T-cell (primary cell): ENCODE measurements at places on chromosomes 7 and 10.
A peak's percentile ranks its signal among the peaks of the same experiment; 100 is the strongest.

GRCh38 chr7:80583901-80584300 lies 54.5 kb upstream of the CD36 start:
- H3K27me3 ChIP-seq = no peaks in the 10 kb centered on the region
- H3K4me1 ChIP-seq = no peaks in the 10 kb centered on the region
- no peaks in the 10 kb centered on the region for H3K36me3 ChIP-seq

DNA sequence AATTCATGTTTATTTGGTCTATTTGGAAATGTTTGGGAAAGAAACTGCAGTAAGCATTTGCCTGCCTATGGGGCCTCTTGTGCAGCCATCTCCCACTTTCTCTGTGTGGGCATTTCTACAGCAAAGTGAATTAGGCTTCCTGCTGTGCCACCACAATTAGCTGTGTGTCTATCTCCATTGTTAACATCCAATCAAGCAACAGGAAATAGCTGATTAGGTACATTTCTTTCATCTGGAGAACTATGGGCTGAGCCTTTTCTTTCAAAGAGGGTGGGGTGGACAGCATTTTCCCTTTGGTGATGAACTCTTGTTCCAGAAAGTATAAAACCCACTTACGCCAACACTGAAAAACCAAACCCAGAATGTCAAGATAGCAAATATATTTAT lies 640.0 kb downstream of the ACTR3B start:
- no peak overlapping the region for H3K27ac ChIP-seq
- no peak overlapping the region for H3K4me3 ChIP-seq
- H3K36me3 ChIP-seq = no peaks in the 10 kb centered on the region
- H3K4me1 ChIP-seq = no peaks in the 10 kb centered on the region
- DNase-seq = no peak

- peaks cover 5% of the 10 kb centered on the region for H3K27me3 ChIP-seq
- H3K27ac ChIP-seq = no peak overlapping the region
- H3K4me3 ChIP-seq = no peak overlapping the region
- no peaks in the 10 kb centered on the region for H3K36me3 ChIP-seq
- no peak for DNase-seq
Observed at GRCh38 chr10:20970044-20970443, 72.9 kb upstream of the NEBL start.

DNA sequence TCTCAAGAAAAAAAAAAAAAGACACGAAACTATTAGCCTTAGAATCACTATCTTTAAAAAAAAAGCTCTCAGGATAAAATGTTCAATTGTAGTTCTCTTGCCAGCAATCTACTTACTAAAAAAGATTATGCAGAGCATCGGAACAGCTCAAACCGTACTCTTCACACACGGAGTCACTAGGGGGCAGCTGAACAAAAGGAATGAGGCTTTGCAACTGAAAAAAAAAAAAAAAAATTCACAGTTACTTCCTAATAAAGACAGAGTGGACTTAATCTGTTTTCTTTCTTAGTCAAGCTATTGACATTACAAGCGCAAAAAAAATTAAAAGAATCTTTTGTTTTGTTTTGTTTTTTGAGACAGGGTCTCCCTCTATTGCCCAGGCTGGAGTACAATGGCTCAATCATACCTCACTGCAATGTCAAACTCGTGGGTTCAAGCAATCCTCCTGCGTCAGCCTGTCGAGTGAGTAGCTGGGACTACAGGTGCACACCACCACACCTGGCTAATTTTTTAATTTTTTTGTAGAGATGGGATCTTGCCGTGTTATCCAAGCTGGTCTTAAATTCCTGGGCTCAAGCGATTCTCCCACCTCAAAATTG lies 11.5 kb downstream of the PMS2 start:
- DNase-seq = peak; percentile 65
- no peak overlapping the region for H3K27ac ChIP-seq
- H3K27me3 ChIP-seq = no peaks in the 10 kb centered on the region
- peaks cover 13% of the 10 kb centered on the region for H3K36me3 ChIP-seq

DNA sequence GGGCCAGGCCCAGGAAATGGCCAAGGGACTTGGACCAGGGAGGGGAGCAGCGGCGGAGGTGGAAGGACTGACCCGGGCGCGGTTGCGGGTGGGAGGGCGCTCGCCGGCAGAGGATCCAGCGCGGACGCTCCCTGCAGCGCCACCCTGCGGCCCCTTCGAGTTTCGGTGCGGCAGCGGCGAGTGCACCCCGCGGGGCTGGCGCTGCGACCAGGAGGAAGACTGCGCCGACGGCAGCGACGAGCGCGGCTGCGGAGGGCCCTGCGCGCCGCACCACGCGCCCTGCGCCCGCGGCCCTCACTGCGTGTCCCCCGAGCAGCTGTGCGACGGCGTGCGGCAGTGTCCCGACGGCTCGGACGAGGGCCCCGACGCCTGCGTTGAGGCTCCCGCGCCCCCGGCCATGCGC lies 16.8 kb upstream of the ZNF467 start:
- H3K27ac ChIP-seq = no peak overlapping the region
- no peak overlapping the region for H3K4me3 ChIP-seq
- H3K4me1 ChIP-seq = peaks cover 11% of the 10 kb centered on the region
- H3K27me3 ChIP-seq = peaks cover 59% of the 10 kb centered on the region
- H3K36me3 ChIP-seq = no peaks in the 10 kb centered on the region
- peak; percentile 18 for DNase-seq

DNA sequence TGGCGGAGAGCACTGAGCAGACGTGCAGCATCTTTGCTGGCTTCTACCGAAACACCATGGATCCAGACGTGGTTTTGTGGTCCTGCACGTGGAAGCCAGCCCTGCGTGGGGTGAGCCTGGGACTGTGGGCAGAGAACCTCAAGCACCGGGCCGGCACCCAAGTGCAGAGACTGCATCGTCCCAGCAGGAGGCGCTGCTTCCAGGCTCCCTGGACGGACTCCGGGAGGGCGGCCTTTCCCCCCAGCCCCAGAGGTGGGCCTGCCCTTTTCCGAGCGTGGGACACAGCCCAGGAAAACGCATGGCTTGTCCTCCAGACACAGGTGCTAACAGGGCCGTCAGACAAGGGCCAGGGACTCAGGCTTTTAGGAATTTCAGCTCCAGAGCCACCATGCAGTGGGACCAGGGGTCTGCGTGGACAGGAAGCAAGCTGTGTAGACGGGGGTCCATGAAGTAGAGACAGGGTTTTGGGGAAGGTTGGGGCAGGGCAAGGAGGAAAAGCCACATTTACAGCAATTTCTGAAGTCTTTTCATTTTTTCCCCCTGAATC lies 303.9 kb downstream of the WDR37 start:
- H3K4me1 ChIP-seq = peaks cover 9% of the 10 kb centered on the region
- DNase-seq = no peak
- H3K36me3 ChIP-seq = no peaks in the 10 kb centered on the region
- H3K4me3 ChIP-seq = no peak overlapping the region
- no peaks in the 10 kb centered on the region for H3K27me3 ChIP-seq

DNA sequence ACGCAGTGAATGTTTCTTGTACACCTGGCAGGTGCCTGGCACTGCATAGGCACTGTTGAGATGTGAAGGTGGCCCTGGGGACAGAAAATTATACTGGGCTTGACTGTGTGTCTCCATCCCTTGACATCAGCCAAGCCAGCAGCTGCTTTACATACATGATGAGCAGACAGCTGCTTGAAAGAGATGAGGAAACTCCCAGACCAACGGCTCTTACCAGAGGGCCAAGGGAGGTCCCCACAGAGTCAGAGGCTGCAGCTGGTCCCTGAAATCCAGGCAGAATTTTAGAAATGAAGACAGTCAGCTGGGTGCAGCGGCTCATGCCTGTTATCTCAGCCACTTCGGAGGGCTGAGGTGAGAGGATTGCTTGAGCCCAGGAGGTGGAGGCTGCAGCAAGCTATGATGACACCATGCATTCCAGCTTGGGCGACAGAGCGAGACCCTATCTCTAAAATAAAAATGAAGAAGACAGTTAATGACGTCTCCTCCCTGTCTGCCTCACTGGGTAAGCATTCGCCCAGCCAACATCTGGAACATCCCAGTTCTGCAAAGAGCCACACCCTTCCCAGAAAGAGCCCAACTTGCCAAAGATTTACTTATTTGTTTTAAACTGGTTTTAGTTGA lies 17.6 kb downstream of the LIMK1 start:
- H3K36me3 ChIP-seq = peaks cover 12% of the 10 kb centered on the region
- no peaks in the 10 kb centered on the region for H3K27me3 ChIP-seq
